ENCODE measurements at places on chromosomes 12 and 14. TPM values are rescaled to one million over a fixed set of nuclear protein-coding genes. Genes with fewer than 3 reads are reported as not detected.

DNA sequence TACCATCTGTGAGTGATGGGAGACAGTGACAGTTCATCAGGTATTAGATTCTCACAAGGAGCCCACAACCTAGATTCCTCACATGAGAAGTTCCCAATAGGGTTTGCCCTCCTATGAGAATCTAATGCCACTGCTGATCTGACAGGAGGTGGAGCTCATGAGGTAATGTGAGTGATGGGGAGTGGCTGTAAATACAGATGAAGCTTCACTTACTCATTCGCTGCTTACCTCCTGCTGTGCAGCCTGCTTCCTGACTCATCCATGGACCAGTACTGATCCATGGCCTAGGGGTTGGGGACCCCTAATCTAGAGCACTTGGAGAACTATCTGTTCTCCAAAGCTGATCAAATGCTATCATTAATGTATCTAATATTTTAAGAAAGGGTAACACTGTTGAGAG lies 17.7 kb downstream of the CLEC2D start:
- no peak for DNase-seq

DIABLO gene
- total RNA-seq = 27.0 TPM

TEX22 gene
- total RNA-seq = 0.23 TPM

- no peak for DNase-seq
Observed at GRCh38 chr12:47408171-47408871, 297.5 kb downstream of the RPAP3 start.

GRCh38 chr12:58925111-58925611 lies 4.9 kb upstream of the LRIG3 start:
- DNase-seq = no peak

DNA sequence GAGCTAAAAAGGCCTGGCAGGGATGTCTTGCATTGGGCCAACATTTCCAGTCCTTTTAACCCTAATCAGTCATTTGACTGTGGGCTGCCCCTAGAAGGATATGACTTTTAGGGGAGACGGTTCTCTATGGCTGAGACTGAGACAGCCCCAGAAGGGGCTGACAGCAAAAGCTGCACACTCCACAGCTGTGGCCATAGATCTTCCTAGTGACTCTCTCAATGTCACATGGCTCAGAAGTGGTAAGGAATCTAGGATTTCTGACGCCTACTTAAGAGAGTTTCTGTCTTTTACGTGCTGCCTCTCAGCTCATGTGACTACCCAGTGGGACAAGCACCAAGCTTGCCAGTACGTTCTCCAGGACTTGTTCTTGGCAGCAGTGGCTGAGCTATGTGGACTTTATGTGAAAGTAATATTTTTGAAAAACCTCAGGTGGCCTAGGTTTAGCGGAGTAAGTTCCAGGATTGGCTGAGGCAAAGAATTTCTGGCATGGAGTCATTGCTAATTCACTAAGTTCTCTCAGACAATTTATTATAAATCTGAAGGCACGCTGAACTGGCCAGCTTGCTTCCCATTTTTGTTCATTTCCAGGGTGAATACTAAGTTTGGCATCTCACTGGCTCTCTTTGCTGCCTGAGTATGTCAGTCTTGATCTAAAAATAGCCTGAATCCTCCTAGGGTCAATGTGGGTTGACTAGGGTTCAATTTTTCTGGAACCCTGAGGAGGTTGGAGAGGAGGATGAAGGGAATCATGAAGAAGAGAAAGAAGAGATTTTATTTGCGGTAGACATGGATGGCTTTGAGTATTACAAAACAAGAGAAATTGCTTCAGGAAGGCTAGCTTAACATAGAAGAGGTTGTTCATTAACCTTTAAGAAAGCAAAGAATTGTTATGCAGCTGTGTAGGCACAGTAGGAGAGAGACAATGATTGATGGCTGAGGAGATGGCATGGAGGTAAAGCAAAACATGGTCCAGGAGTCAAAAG lies 271.8 kb downstream of the AEBP2 start:
- peak; percentile 83 for DNase-seq

DNA sequence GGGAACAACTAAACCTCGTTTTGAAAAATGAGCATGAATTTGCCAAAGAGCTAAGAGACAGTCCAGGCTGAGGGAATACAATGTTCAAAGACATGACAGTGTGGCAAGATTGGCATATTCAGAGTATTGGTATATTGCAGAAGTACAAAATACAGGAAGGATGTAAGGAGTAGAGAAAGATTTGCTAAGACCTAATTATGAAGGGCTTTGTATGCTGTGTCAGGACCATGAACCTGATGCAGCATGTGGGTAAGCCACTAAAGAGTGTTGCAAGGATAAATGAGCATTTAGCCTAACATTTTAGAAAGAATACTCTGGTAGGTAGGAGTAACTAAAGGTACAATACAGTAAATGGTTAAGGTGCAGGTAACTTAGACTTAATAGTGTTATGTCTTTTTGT lies 65.1 kb downstream of the KTN1 start:
- DNase-seq = no peak

Measured in posterior vena cava (tissue), 2 donors.